ENCODE measurements at places on chromosomes 4 and X. TPM values are rescaled to one million over a fixed set of nuclear protein-coding genes. Genes with fewer than 3 reads are reported as not detected.

The CPZ gene
- not detected for total RNA-seq

The NR0B1 gene
- not detected for total RNA-seq

The PCDH18 gene
- total RNA-seq = 0.34 TPM

The PDZD4 gene
- total RNA-seq = 0.33 TPM

The KLF8 gene
- total RNA-seq = 0.26 TPM

The MAGEC3 gene
- not detected for total RNA-seq

The PCSK1N gene
- total RNA-seq = 0.11 TPM

The UGT2B11 gene
- not detected for total RNA-seq

The PDCL2 gene
- not detected for total RNA-seq

The INPP4B gene
- 23.2 TPM for total RNA-seq

The CACNA1F gene
- under 0.01 TPM for total RNA-seq

The NPY5R gene
- not detected for total RNA-seq

The CXorf49 gene
- not detected for total RNA-seq

The ARHGAP36 gene
- not detected for total RNA-seq

All from dermis lymphatic vessel endothelial cell (primary cell).